ENCODE measurements at places on chromosomes 5 and 9. TPM values are rescaled to one million over a fixed set of nuclear protein-coding genes. Genes with fewer than 3 reads are reported as not detected.

- ATAC-seq, result no peak
Measured at GRCh38 chr5:89324990-89325389, 442.0 kb upstream of the MEF2C start.

Gene SLC27A6
- not detected for total RNA-seq

Gene OSMR
- 0.26 TPM for total RNA-seq

DNA sequence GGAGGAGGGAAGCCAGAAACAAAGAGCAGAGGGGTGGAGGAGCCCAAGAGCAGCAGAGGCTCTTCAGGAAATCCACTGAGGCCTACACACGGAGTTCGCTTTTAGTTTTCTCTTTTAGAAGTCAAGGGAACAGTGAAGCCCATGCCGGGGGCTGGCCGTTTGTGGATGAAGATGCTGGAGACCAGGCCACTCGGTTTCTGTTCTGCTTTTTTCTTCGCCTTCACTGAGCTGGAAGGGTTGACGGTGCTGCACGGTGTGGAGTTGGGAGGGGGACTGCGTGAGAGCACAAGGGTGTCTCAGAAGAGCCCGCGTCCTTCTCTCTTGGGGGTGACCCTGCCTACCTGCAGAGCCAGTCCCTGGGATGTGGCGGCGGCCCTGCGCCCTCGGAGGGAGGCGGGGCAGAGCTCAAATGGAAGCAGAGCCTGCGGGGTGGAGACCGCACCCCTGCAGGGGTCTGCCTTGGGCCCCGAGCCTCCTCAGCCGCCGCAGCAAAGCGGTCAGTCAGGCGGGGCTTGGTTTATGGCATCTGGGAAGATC is 68.5 kb upstream of the CACNA1B start:
- ATAC-seq, result no peak

Gene DPP7
- total RNA-seq, result 219 TPM

GRCh38 chr9:120438836-120439546 is 141.0 kb downstream of the CDK5RAP2 start:
- ATAC-seq, result no peak

DNA sequence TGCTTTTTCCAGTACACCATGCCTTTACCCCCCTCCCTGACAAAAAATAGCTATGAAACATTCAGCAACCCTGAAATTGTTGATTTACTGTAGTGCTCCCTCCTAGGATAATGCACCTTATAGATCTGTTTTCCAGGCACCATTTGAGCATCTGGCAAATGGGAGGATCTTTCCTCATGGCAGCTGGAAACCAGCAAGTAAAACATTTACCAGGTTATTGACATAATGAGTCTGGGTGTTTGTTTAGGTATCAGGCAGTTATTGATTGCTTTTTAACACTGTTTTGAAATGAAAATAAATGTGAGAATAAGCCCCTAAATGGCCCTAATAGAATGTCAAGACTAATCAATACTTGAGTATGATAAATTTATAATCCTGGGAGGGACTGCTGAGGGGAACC is 57.3 kb upstream of the KLF4 start:
- no peak for ATAC-seq

DNA sequence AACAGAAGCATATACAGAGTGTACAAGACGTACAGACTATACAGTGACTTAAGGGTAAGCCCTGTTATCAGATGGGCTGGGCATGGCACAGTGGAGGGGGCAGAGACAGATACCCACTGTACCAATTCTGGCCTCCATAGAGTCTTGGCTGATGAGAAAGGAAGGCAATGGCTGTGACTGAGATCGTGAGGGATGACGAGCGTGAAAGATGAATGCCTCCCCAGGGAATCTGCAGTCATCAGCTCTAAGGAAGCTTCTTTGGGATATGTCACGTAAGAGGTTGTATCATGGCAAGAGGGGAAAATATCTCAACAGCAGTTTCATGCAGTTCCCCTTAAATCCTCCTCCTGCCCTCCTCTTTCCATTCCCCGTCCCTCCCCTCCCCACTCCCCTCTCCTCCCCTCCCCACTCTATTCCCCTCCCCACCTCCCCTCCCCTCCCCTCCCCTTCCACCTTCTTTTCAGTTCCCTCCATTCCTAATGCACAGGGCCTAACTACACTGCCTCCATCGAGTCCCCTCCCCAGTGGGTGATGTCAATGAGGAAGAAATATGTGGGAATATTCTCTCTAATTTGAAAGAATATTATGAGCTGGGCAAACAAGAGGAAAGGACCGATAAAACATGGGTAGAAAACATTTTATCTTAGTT is 226.4 kb upstream of the DAP start:
- no peak for ATAC-seq

Gene FAM221B
- not detected for total RNA-seq

DNA sequence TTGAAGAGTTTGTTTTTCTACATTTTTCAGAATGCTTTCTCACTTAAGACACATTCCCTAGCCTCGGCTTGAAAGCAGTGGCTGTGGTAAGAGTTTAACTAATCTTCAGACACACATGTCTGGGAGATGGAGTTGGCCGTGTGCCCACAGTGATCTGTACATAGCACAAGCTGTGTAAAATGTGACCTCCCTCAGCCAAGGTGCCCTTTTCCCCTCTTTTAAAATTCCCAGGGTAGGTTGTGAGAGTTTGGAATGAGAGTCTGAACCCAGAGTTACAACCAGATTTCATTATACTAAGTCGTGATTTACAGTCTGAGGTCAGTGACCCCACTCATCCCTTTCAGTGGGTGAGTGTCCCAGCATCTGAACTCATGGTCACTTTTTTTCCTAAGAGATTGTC is 230.4 kb downstream of the DOCK8 start:
- no peak for ATAC-seq

- no peak for ATAC-seq
Measured at GRCh38 chr9:87148331-87149104, 201.2 kb upstream of the GAS1 start.

Gene TRIM7
- 5.9 TPM for total RNA-seq

DNA sequence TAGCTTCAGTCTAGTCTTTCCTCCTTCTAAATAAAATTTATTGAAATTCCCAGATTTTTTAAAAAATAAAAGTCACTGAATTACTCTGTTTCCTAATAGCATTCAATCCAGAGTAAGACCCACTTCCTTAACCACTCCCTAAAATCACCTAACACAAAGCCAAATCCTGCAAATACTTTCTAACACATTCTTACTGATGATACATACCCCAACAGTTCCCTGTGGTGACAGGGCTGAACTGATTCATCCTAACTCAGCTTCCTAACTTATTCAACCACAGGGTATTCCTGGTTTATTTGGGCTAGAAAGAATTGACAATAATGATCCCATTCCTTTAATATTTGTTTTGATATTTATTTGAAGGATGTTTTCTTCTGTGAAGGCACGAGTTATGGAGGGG is 40.7 kb upstream of the ZNF300 start:
- ATAC-seq, result no peak

- ATAC-seq, result no peak
Measured at GRCh38 chr5:2758632-2759031, 7.2 kb upstream of the IRX2 start.

- no peak for ATAC-seq
Measured at GRCh38 chr9:126406075-126406667, 79.5 kb downstream of the MVB12B start.

GRCh38 chr5:177405312-177405711 is 4.1 kb downstream of the F12 start:
- no peak for ATAC-seq

GRCh38 chr9:120654272-120654671 is 60.0 kb downstream of the MEGF9 start:
- ATAC-seq, result no peak

Gene HEMGN
- total RNA-seq, result 0.95 TPM

DNA sequence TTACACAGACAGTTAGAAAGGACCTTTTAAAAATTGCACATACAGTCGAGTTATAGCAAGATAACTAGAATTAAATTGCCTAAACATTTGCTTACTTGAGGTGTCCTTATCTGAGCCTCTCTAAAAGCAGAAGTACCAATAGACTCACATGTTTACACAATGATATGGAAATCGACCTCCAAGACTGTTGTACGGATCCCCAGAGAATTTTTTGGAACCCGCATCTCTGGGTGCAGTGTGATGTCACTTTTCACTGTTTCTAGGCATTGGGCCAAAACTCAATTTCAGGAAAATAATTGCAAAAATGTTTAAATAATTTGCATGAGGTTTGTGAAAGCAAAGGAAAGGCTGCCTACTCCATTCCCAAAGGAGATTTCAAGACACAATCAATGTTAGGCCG is 63.1 kb upstream of the ATG10 start:
- no peak for ATAC-seq

Gene MARCOL
- not detected for total RNA-seq

GRCh38 chr5:136453986-136454758 is 88.8 kb upstream of the TRPC7 start:
- no peak for ATAC-seq

DNA sequence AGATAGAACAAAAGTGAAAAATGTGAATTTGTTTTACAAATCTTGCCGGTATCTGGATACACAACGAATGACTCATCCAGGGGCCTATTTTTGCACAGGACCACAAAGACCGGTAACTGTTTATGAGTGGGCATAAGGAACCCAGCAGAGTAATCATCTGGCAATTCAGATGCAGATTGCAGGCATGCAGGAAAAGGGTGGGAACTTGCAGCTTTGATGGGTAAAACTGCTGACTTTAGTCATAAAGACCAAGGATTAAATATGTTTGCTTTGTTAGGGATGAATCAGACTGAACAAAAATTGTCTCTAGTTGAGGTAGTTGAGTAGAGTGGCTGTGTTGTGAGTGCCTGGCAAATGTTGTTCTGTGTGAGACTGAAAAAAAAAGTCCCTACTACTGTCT is 309.6 kb upstream of the CCNH start:
- no peak for ATAC-seq

GRCh38 chr5:1765141-1765879 is 34.3 kb downstream of the MRPL36 start:
- no peak for ATAC-seq

Gene NEUROG1
- not detected for total RNA-seq

- ATAC-seq, result no peak
Measured at GRCh38 chr9:74078647-74079046, 418.5 kb upstream of the RORB start.

Gene C5orf58
- total RNA-seq, result not detected

- no peak for ATAC-seq
Measured at GRCh38 chr5:28226407-28226806, 1188.0 kb upstream of the CDH9 start.

GRCh38 chr9:81607593-81608288 is 81.6 kb downstream of the TLE1 start:
- ATAC-seq, result no peak

Gene TMEM171
- not detected for total RNA-seq

GRCh38 chr9:109451311-109452025 is 46.6 kb downstream of the PTPN3 start:
- no peak for ATAC-seq

Gene ARHGEF28
- 0.16 TPM for total RNA-seq

DNA sequence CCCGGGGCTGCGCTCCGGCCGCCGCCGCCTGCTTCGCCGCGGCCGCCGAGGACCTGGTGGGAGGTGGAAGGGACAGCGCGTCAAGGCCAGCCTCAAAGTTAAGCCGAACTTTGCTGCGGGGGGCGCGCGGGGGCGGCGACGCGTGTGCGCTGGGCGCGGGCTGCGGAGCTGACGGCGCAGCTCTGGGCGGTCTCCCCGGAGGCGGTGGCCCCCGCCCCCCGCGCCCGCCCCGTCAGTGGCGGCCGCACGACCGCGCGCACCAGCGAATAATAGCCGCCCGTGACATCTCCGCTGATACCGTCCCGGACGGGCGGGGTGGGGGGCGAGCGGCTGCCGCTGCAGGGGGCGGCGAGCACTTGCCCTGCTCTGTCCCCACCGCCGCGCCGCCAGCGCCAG is 579 bp upstream of the FAM78A start:
- ATAC-seq, result peak; percentile 20

GRCh38 chr5:177232358-177232757 is 71.2 kb downstream of the RAB24 start:
- ATAC-seq, result no peak

DNA sequence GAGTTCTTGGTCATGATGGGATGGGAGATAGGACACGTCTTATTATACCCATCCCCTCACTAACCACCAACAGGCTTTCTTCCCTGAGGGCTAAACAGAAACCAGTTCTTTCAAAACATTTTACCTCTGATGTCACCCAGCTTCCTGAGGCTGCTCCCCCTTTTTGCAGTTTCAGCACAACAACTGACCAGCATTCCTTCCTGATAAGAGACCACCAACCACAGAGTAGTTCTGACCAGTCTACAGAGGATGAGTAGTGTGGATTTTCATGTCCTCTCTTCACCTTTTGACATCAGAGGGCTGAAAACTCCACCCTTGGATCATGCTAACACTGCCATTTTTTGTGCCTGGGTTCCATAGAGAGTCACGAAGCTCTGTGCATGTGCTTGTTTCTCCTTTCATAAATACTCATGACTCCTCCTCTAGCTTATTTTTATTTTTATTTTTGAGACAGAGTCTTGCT is 82.6 kb downstream of the OSTF1 start:
- peak; percentile 64 for ATAC-seq

Gene GPR21
- 0.95 TPM for total RNA-seq

DNA sequence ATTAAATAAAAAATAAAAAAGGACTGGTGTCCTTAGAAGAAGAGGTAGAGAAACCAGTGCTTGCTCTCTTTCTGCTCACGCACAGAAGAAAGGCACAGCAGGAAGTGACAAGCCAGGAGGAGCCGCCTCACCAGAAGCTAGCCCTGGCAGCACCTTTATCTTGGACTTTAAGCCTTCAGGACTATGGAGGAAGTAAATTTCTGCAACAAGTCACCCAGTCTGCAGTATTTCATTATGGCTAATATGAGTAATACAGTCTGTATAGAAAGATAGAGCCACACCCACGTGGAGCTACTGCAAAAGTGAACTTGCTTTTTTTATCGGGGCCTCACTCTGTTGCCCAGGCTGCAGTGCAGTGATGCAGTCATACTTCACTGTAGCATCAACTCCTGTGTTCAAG is 68.4 kb downstream of the PDZD2 start:
- no peak for ATAC-seq

DNA sequence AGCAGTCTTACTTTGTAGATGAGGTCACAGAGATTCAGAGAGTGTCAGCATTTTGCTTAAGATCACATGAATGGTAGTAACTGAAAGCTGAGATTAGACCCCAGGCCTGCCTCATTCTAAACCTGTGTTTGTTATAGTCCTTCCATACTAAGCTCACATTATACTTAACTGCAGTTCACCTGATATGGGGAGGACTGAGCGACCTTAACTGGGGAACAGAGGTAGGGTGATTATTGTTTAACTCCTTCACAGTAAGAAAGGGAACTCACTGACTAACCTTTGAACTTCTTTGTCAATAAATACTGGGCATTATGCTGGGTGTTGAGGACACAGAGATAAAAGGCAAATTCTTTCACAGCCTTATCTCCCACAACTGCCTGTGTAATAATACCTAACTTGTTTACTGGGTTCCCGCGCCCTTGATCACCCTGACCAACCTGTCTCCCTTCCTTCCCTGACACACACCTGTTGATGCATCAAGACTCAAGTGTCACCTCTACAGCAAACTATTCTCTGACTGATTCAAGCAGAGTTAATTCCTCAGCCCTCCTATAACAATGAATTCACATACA is 27.2 kb downstream of the DEPDC1B start:
- no peak for ATAC-seq

Data from activated T-helper 17 cell treated with anti-CD3 and anti-CD28 coated beads, Interleukin-2, amount 50 U/mL, for 72 hours (primary cell).